A549 treated with AZD2906 at 1 μM for 4 hours (cell line): ENCODE measurements at places on chromosomes 12 and 14. TPM values are rescaled to one million over a fixed set of nuclear protein-coding genes. Genes with fewer than 3 reads are reported as not detected.

Gene APOF
- total RNA-seq, result not detected in 5 replicates

Gene PHC1
- total RNA-seq, result 7.2 to 11.6 TPM (median 9.1 TPM) in 5 replicates

Gene MDGA2
- total RNA-seq, result 0.05 to 0.10 TPM (median 0.08 TPM) in 3 of 5 replicates, not detected in the others

Gene ZDHHC22
- total RNA-seq, result 0.19 to 0.29 TPM (median 0.24 TPM) in 5 replicates

Gene TSHR
- not detected in 5 replicates for total RNA-seq

Gene PAH
- 0.08 TPM in 2 of 5 replicates, not detected in the others for total RNA-seq

Gene P2RX7
- total RNA-seq, result not detected in 5 replicates

Gene DCN
- total RNA-seq, result 0.08 to 0.22 TPM (median 0.11 TPM) in 3 of 5 replicates, not detected in the others

Gene GPHN
- 11.1 to 15.5 TPM (median 11.8 TPM) in 5 replicates for total RNA-seq

Gene ANKRD33
- 0.05 to 0.11 TPM (median 0.07 TPM) in 4 of 5 replicates, not detected in the other for total RNA-seq

Gene GLIPR1L1
- not detected in 5 replicates for total RNA-seq

Gene TAS2R10
- 0.06 to 0.09 TPM in 2 of 5 replicates, not detected in the others for total RNA-seq

Gene DIO3
- total RNA-seq, result 0.03 to 0.07 TPM (median 0.06 TPM) in 4 of 5 replicates, not detected in the other

Gene GARIN6
- total RNA-seq, result not detected in 5 replicates

Gene SYCP3
- 0.10 to 0.13 TPM (median 0.13 TPM) in 3 of 5 replicates, not detected in the others for total RNA-seq

Gene KLRF1
- not detected in 5 replicates for total RNA-seq

Gene MEG3
- total RNA-seq, result 34.5 to 52.7 TPM (median 43.8 TPM) in 5 replicates

Gene SERPINA5
- total RNA-seq, result 0.11 to 0.21 TPM (median 0.18 TPM) in 5 replicates

Gene KRT78
- 0.04 to 0.13 TPM (median 0.07 TPM) in 5 replicates for total RNA-seq

Gene MON2
- 11.0 to 14.4 TPM (median 13.7 TPM) in 5 replicates for total RNA-seq

Gene AREL1
- total RNA-seq, result 20.7 to 24.3 TPM (median 23.4 TPM) in 5 replicates

Gene IGF1
- not detected in 5 replicates for total RNA-seq

Gene GALC
- total RNA-seq, result 9.8 to 12.6 TPM (median 11.9 TPM) in 5 replicates

Gene MANSC4
- total RNA-seq, result not detected in 5 replicates

Gene NR4A1
- total RNA-seq, result 32.2 to 49.7 TPM (median 37.1 TPM) in 5 replicates

Gene TPPP2
- total RNA-seq, result not detected in 5 replicates

Gene ACOT6
- not detected in 5 replicates for total RNA-seq

Gene PLA2G1B
- 0.20 TPM in 1 of 5 replicates, not detected in the others for total RNA-seq

Gene PUS7L
- total RNA-seq, result 2.8 to 5.0 TPM (median 3.5 TPM) in 5 replicates

Gene DIO2
- total RNA-seq, result 1.5 to 2.5 TPM (median 1.7 TPM) in 5 replicates

Gene SLC8B1
- 6.9 to 10.6 TPM (median 8.6 TPM) in 5 replicates for total RNA-seq

Gene NINJ2
- 0.41 to 0.74 TPM (median 0.61 TPM) in 5 replicates for total RNA-seq

Gene WDR89
- 7.5 to 9.4 TPM (median 8.3 TPM) in 5 replicates for total RNA-seq

Gene HOXC11
- 0.59 to 0.85 TPM (median 0.80 TPM) in 5 replicates for total RNA-seq

Gene KRT71
- total RNA-seq, result 0.02 to 0.09 TPM (median 0.05 TPM) in 3 of 5 replicates, not detected in the others

Gene IFT81
- total RNA-seq, result 12.1 to 22.4 TPM (median 16.6 TPM) in 5 replicates
